Activated CD4-positive, alpha-beta T cell treated with anti-CD3 and anti-CD28 coated beads, Interleukin-2, amount 50 U/mL, for 24 hours (primary cell): ENCODE measurements at places on chromosomes 13 and 19.

GRCh38 chr19:38907227-38907626, 4.8 kb downstream of the CCER2 start:
- no peak for DNase-seq

DNA sequence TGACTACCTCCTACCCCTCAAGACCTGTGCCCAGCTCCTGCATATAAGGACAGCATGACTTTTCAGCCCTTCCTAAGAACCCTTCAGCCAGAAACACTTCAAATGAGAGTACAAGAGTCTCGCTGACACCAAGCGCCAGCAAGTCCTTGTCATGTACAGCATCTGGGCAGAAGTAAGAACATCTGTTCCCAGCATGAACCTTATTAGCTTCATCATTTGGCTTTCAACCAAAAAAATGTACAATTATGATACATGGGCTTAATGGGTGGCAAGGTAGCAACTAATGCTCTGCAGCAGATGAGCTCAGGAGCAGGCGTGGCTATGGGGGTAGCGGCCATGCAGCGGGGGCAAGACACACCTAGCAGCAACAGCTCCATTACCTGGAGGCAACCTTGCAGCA, 487.6 kb downstream of the COG6 start:
- DNase-seq: no peak

GRCh38 chr13:40161351-40161810, 505.1 kb downstream of the FOXO1 start:
- no peak for DNase-seq

DNA sequence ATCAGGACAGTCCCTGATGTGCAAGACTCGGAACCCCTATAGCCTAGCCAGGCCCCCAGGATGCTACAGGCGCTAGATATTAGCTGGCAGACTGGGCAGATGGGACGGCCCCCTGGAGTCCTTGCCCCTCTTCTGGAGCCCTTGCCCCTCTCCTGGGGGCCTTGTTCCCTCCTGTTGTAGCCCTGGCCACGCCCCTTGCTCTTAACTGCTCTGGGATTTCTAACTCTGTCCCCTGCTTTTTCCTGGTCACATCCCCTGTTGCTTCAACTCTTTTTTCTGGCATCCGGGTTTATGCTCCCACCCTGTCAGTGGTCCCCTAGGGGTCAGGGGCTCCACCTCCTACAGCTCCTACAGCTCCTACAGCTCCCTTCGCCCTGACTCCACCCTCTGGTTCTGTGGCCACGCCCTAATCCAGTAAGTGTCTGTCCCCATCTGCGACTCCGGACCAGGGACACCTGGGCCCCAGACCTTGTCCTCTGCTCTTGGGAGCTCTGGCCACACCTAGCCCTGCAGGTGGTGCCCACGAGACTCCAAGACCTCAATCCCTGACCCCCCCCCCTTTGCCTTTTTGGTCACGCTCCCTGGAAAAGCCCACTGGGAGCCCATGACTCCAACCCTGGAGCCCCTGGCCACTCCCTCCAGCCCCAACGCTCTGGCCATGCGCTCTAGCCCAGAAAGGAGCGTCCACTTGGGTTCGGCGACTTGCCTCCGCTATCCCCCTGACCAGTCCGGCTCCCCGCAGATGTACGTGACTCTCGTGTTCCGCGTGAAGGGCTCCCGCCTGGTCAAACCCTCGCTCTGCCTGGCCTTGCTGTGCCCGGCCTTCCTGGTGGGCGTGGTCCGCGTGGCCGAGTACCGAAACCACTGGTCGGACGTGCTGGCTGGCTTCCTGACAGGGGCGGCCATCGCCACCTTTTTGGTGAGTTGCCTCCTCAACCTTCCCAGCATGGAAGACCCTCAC, 6.8 kb downstream of the PLPPR2 start:
- DNase-seq: no peak

GRCh38 chr13:56400774-56401173, 739.9 kb upstream of the PRR20A start:
- DNase-seq: no peak

DNA sequence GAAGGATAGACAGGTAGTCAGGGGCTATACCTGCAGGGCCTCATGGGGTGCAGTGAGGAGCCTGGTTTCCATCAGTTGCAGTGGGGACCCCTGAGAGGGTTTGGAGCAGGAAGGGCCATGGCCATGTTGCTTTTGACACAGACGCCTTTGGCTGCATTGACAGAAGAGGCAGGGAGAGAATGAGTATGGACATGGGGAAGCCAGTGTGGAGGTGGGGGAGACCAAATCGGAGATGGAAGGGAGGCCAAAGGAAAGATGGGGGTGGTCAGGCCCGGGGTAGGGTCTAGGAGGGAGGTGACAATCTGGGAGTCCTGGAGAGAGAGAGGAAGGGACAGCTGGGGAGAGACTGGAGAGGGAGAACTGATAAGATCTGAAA, 1.3 kb downstream of the HSD11B1L start:
- no peak for DNase-seq

DNA sequence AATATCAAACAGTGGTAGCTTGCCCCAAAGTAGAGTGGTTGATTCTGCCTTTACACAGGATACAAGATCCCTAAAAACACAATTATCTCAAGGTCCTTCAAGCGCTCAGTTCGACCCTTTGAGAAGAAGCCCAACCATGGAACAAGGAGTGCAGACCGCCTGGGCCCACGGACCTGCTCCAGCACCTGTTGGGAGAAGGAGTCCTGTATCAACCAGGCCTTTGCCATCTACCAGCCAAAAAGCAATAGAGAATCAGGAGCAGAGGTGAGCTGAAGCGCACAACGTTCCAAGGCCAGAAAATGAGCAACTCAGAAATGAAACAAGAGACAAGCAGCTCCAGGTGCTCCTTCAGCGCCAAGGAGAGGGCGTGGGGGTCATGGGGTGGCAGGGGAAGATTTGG, 6.3 kb upstream of the LILRB3 start:
- DNase-seq: no peak
